ENCODE measurements at places on chromosomes 7 and 10.

GRCh38 chr10:18059826-18060559 is 80.2 kb upstream of the CACNB2 start:
- no peak for DNase-seq

GRCh38 chr7:13751766-13752165 is 237.7 kb downstream of the ETV1 start:
- no peak for DNase-seq

- DNase-seq: no peak
Observed at GRCh38 chr7:141359262-141359661, 191.9 kb upstream of the AGK start.

- DNase-seq: no peak
Observed at GRCh38 chr7:26183545-26184280, 16.8 kb downstream of the HNRNPA2B1 start.

- no peak for DNase-seq
Observed at GRCh38 chr7:105916603-105917002, 40.2 kb upstream of the ATXN7L1 start.

DNA sequence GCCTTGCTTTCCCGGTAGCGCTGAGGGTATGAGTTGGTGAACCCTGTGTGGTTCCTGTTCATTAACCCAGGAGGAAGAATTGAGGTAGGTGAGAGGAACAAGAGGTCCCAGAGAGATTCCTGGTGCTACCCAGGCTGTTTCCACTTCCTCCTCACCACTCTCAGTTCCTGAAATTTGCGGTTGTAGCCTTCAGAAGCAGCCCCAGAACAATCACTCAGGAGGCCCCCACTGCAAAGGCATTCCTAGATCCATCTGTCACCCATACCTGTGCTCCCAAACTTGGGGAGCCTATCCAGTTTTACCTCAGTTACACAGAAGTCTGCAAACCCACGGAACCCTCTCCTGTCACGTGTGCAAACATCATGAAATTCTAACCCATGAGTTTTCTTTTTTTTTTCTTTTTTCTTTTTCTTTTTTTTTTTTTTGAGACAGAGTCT is 9.0 kb upstream of the PIP4K2A start:
- no peak for DNase-seq

- no peak for DNase-seq
Observed at GRCh38 chr7:97078023-97078969, 39.2 kb upstream of the SDHAF3 start.

GRCh38 chr7:47153576-47153975 is 428.3 kb downstream of the TNS3 start:
- DNase-seq: no peak

DNA sequence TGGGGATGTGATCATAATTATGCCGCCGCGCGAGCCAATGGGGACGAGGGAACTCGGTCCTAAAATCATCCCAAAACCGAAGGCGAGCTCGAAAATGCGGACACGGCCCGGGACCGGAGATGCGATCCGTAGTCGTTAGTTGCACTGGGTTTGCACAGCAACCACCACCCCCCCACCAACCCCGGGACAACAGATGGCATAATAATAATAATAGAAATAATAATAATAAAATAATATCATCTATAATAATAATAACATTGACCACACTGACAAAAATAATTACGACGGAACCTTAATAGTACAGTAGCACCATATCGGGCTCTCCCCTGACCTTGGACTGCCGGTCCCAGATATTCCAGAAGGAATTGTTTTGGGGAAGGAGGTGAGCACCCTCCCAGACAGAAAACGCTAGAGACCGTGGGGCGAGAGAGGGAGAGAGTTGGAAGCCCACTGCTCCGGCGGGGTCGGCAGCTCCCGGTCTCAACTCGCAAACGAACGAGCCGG is 1.1 kb upstream of the EMX2 start:
- DNase-seq: no peak

GRCh38 chr7:11212816-11213215 is 239.1 kb downstream of the PHF14 start:
- DNase-seq: no peak

GRCh38 chr7:135454060-135454459 is 55.8 kb downstream of the CNOT4 start:
- no peak for DNase-seq

DNA sequence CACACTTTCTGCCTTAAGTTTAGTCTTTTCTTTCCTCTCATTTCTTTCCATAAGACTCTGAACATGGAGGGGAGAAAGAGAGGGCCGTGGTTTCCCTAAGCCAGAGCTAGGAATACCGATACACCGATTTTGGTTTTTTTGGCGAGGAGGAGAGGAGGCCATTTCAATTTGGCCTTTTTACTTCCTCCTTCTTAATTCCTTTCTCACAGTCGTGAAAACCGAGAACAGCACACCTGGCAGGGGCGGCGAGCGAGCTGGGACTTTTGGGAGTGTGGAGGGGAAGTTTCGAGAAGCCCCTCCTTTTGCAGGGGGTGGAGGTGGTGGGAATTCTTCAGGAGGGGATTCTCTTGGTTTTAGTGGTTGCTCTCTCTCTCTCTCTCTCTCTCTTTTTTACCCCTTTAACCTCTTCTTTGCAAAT is 6.2 kb downstream of the GATA3 start:
- DNase-seq: no peak

GRCh38 chr10:11245510-11245909 is 227.8 kb downstream of the CELF2 start:
- DNase-seq: no peak

DNA sequence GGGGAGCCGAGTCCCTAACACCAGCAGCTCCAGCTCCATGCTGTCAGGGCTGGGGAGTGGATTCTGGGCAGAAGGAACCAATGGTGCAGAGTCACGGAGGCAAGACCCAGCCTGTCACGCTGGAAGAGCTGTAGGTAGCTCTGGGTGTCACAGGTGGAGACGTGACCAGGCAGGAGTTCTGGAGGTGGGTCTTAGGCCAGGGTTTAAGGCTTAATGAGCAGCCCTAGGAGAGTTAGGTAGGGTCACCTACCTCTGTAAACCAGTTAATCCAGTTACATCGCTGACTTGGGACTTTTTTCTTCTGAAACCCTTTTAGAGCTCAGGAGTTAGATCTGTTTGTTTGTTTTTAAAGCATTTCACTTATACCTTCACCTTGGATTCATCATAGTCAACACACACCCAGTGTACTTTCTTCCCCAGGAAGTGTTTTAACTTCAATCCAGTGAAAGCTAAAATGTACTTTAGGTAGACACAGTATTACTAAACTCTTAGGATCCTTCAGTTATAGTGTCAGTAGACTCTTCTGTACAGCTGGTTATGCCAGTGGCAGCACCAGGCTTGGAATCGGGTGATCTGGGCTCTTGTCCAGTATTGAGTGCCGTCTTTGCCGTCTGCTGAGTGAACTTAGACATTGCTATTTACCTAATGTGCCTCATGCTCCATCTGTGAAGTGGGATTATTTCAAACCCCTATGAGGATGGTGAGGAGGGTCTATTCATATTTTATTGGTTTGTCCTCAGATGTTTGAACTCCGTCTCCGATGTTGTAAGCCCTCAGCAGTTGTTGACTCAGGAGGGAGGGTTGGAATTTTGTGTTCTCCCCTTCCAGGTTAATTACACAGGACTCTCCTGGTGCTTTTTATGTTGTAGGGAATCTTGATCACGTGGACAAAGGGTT is 31.0 kb downstream of the TACR2 start:
- no peak for DNase-seq

GRCh38 chr10:118459642-118460193 is 117.6 kb upstream of the FAM204A start:
- DNase-seq: peak; percentile 69

DNA sequence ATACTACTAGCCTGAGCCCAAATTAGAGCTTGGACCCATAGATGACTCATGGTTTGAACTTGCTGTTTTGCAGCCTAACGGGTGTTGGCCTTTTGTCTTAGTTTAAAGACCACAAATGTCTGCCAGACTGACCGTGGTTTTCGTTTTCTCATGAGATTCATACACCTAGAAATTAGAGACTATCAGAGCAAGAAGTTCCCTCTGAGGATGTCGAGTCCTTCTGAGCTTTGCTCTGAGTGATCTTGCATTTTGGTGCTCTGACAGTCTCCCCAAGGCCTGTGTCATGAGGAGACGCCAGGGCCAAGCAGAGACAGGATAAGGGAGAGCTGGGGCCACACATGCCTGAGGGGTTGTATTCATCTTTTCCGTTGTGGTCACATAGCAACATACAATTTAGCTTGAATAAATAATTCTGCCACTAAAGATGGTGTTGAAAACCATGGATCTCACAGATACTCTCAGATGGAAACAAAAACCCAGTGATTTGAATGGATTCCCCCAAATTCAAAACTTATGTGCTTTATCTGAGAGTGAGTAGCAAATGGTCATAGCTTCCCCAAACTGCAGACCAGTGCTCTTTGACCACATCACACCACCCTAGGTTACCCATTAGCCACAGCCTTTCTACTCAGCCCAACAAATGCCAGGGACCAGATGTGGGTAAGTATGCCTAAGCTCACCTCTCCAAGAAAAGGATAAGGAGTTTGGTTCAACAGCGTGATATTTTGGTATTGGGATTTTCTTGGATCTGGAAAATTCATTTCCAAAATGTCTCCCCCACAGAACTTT is 762.0 kb upstream of the IGFBP3 start:
- no peak for DNase-seq

DNA sequence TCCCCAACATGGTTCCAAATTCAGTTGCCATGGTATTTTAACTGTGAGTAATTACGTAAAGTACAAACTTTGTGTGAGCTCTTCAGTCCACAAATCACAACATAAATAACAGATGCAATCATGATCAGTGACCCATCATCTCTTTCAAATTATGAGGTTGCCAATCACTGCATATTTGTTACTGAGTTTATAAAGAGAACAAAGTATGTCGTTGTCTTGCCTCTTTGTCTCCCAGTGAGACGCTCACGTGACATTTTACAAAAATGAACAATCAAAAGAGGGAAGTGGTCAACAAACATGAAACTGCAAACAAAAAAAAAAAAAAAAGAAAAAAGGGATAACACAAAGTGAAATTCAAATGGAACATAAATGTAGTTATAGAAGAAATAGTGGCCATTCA is 122.7 kb upstream of the PDSS1 start:
- DNase-seq: no peak

GRCh38 chr7:12861070-12861469 is 173.6 kb downstream of the ARL4A start:
- DNase-seq: no peak

DNA sequence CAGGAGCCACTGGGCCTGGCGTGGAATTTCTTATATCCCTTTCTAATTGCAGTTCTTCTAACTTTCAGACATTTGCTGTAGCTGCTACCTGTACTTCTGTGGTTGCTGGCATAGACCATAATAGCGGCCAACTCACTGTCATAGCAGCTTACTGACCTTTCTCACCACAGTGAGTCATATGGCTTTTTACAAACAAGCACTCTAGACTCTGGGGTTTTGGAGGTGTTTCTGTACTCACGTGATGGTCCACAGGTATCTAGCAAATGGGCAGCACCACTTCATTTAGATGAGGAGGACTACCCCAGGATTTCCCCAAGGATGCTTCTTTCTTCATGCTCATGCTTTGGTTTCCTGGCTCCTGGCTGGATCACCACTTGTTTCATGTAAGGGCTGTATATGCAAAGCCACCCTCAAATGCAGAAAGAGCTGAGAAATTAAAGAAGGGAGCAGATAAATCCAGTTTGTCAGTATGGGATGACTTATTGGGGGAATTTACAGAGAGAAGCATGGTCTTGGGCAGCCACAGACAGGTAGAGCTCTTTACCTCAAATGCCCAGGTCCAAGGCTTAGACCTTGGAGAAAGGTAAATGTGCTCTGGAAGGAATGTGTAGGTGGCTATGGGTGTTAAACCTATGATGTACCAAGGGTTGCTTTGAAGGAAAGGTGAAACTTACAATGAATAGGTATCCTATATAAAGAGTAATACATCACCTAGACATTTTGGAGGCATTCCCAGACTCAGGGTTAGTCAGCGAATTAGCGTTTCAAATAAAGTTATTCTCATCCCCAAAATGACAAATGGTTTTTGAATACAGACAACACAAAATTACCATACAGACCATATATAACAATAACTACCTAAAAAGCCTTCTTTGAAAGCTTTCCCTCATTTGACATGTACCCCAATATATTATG is 15.9 kb upstream of the SLC25A16 start:
- peak; percentile 19 for DNase-seq

- no peak for DNase-seq
Observed at GRCh38 chr7:26543340-26543739, 251.7 kb downstream of the SNX10 start.

DNA sequence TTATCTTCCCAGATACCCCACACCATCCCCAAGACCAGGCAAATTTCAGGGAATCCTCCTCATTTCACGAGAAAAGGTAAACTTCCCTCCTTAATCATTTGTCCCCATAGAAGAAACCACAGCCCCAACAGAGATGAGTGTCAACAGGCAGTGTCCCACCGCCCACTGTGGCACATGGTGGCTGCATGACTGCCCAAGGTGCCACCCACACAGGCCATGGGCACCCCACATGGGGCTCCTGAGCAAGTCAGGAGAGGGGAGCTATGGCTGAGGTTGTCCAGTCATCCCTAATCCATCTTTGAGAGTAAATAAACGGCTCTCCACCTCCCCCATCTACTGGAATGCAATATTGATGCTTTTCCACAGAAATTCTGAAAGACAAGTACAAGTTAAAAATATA is 44.1 kb downstream of the ANTXRL start:
- no peak for DNase-seq

DNA sequence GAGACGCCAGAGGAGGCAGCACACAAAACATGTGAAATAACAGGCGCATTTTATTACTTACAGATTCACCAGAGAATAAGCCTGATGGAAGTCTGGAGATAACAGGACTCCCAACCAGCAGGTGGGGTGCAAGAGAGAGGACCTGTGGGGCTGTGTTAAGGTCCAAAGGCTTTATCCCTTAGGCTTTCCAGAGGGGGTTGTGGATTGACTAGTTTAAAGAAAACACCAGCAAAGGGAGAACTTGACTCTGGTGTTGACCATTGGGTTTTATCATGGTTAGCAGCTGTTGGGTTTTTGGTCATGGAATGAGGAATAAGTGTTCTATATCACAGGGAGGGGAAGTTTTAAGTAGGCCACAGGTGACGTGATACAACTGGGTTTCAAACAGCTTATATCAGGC is 1.6 kb upstream of the CRPPA start:
- DNase-seq: no peak

- DNase-seq: no peak
Observed at GRCh38 chr10:15147594-15148392, 20.7 kb downstream of the NMT2 start.

DNA sequence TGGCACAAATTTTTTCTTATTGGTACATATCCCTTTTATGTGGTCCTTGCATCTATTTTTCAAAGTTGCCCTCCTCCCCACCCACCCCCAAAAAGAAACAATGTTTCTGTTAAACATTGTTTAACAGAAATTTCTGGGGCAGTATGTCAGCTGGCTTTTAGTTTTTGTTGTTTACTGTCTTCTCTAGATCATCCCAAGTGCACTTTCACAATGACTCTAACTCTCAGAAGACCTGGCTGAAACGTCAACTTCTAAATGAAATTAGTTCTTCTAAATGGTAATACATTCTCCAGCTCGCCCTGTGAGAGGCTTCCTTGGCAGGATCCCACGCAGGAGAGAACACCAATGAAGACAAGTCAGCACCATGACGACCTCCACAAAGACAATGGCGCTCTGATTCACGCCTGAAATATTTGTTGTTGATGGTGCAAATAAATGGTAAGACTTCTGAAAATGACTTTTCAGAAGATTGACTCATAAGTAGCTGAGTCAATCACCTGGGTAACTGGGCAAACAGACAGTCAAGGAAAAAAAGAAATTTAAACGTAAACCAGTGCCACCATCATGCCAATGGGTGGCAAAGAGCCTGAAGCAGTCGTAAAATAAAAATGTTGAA is 293.7 kb downstream of the FZD1 start:
- DNase-seq: peak; percentile 78

GRCh38 chr10:8278099-8278498 is 223.6 kb downstream of the GATA3 start:
- DNase-seq: no peak

All from RKO (cell line).